Small intestine (tissue), 16 donors: ENCODE measurements at places on chromosomes 5 and 9. TPM values are rescaled to one million over a fixed set of nuclear protein-coding genes. Genes with fewer than 3 reads are reported as not detected.

GRCh38 chr5:57349214-57349613 is 133.4 kb downstream of the ACTBL2 start:
- no peak overlapping the region for H3K27ac ChIP-seq
- no peaks in the 10 kb centered on the region for H3K4me1 ChIP-seq
- H3K27me3 ChIP-seq, result no peaks in the 10 kb centered on the region
- no peaks in the 10 kb centered on the region for H3K36me3 ChIP-seq
- no peak for DNase-seq

GRCh38 chr5:68053202-68053601 is 162.4 kb upstream of the PIK3R1 start:
- H3K36me3 ChIP-seq, result no peaks in the 10 kb centered on the region
- no peak for DNase-seq
- H3K27me3 ChIP-seq, result no peaks in the 10 kb centered on the region

GRCh38 chr5:150615141-150615699 is 25.2 kb upstream of the SYNPO start:
- no peak for DNase-seq
- peak overlapping the region; percentile 67 for H3K27ac ChIP-seq
- no peaks in the 10 kb centered on the region for H3K27me3 ChIP-seq
- H3K4me1 ChIP-seq, result peaks cover 63% of the 10 kb centered on the region

Gene COX7C
- polyA plus RNA-seq, result 1,814 TPM

Gene PCDHA7
- 0.07 TPM for polyA plus RNA-seq
